ENCODE measurements at places on chromosomes 5 and 9.

GRCh38 chr9:123450098-123450770 is 94.2 kb downstream of the CRB2 start:
- DNase-seq = no peak

DNA sequence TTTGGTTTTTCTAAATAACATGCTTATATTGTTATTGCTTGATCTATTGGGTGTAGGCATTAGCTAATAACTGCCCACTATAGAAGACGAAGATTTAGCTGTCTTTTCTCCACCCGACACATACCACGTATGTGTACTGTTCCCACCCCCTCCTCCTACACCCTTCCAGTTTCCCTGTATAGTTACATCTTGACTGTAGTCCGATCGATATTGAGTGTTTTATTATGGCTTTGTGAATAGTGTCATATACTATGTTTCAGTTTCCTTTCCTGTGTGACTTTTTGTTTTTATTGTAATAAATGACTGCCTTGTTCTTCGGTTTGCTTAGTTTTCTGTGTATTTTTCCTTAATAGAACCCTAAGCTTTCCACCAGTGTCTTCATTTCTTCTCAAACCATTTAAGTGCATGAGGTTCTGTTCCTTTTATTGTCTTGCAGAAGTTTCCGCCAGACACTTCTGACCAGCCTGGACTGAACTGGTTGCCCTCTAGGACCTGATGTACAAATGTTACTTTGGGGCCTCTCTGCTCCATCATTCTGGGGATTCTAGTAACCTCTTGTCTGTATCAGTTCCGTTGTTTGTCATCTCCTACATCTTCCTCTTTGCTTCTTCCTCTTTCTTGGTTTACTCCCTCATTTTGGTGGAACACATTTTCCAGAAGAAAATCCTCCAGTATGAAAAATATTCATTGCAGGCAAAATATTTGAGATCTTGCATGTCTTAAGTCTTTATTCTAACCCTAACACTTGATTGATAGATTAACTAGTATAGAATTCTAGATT is 61.8 kb downstream of the PRKACG start:
- DNase-seq = no peak

DNA sequence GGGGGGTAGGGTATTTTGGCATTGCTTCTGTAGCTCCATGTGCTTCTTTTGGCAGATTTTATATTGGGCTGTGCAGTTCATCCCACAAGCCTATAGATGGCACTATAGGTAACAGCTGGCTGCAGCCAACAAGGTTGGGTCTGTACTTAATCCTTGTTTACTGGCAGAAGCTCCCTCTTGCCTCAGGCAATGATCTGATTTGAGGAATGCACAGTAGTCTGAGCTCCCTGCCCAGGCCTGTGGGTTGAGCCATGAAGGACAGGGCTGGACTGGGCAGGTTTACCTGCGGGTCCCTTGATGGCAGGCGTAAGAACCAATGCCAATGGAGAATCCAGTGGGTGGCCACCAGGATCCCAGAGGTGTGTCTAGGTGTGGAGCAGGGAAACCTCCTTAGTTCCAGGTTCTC is 11.7 kb upstream of the OR1J2 start:
- no peak for DNase-seq

- DNase-seq = no peak
Observed at GRCh38 chr9:108859459-108860114, 2.5 kb upstream of the ACTL7A start.

GRCh38 chr9:131015876-131016397 is 7.0 kb downstream of the LAMC3 start:
- no peak for DNase-seq

Data from omental fat pad (tissue), 4 donors.